Stimulated activated CD8-positive, alpha-beta memory T cell treated with anti-CD3 and anti-CD28 coated beads, Interleukin-4, amount 100 ng/mL, for 1 hour (primary cell): ENCODE measurements at places on chromosomes 6 and 20.

DNA sequence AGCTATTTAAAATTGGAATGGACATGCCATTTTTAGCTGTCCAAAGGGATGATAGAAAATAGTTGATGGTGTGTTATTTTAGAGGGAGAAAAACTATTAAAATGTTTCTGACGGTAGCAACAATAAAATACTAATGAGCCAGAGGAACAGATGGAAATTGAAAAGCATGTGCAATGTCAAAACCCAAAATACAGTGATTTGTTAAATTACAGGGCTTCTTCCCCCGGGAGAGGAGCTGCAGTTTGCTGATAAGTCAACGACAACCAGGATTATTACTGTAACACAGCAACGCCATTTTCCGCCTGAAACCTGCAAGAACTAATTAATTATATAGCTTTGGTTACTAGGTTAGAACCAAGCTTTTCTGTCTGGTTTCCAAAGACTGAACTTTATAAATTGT lies 179.6 kb upstream of the SPTLC3 start:
- no peak for DNase-seq

DNA sequence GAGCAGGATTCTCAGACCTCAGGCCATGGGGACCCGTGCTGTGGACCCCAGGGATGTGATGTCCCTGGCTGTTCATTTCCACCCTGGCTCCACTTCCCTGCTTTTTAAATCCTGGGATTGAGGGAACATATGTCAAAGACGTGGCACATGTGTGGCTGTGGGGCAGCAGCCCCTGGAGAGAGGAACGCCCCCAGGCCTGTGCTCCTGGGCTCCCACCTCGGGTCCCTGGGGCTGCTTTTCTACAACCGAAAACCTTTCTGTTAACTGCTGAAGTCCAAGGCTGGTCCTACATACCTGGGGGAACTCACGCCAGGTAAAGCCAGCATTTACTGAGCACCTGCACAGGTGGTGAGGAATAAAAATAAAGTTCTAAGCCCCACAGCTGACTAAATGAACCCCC lies 102.3 kb upstream of the FRMD1 start:
- no peak for DNase-seq

DNA sequence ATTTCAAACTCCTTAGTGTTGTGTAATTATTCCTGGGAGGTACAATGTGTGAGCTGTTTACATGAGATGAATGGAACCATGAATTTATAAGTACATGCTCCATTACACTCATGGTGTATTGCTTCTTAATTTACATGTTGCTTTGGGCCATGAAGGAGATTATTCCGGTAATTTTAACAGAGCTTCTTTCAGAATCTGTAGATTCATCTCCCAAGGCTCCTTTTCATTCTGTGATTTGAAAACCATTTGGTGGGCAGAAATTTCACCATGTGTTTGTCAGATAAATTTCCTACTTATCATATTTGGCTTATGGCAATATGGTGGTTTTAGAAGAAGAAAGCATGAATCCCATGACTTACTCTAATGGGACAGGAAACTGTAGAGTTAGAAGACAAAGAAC lies 421.6 kb upstream of the EYS start:
- no peak for DNase-seq

GRCh38 chr20:38447251-38447661 lies 12.1 kb upstream of the SNHG17 start:
- DNase-seq: no peak

DNA sequence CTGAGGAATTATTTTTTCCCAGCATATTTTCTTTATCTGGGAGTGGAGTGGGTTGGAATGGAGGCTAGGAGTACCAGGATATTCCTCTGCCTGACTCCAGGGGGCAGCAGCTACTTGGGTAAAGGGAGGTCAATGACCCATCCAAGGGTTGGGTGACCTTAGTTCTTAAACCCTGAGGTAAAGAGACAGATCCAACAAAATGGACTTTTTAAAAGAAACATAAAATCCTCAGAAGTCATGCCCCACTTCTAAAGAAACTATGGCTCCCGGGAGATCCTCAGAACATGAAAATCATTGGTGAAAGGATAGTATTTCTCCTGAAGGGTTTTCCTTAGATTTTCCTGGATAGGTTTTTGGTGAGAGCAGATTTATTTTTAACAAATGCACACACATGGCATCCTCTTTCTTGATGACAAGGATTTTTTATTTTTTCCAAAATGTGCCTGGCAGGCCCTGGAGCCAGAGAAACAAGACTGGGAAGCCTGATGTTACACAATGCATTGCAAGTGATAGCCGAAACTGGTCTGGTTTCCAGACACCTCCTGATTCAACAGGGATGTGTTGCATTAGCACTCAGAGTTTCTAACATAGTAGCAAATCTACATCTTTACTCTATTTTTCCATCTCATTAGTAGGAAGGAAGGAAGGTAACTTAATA lies 240.9 kb upstream of the BTBD3 start:
- DNase-seq: no peak

DNA sequence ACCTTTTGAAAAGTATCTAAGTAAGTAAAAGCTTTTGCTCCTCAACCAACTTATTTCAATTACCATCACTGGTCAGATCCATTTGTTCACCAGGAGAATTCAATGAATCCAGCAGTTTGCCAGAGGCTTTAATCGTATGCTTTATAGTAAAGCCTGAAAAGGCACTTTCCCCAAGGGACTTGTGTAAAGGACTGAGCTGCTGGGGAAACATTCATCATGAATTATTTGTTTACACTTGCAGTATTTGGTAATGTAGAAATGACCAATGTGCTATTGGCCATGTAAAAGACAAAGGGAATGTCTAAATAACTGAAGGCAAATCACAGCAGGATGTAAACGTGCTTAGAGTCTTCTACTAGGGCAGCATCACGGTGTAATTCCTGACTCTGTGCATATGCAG lies 471.4 kb downstream of the ADGRB3 start:
- no peak for DNase-seq

GRCh38 chr6:80940976-80941375 lies 811.5 kb downstream of the TENT5A start:
- no peak for DNase-seq

DNA sequence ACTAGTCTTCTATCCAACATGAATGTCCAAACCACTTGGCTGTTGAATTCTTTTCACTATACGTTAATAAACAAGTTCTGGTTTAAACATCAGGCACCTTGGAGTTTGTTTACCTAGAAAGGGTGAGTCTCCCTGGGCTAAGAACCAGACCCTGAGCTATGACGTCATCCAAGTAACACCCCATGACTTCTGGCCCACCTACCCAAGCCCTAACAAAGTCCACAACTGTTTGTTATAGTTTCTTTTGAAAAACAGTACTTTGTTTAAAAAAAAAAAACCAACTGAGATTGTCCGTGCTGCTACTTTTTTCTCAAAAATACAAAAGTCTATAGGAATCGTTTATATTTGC lies 146.9 kb upstream of the BEND6 start:
- no peak for DNase-seq

- no peak for DNase-seq
Observed at GRCh38 chr6:35195120-35195780, 18.5 kb upstream of the SCUBE3 start.

- DNase-seq: no peak
Observed at GRCh38 chr6:3336066-3336786, 77.5 kb downstream of the PSMG4 start.

DNA sequence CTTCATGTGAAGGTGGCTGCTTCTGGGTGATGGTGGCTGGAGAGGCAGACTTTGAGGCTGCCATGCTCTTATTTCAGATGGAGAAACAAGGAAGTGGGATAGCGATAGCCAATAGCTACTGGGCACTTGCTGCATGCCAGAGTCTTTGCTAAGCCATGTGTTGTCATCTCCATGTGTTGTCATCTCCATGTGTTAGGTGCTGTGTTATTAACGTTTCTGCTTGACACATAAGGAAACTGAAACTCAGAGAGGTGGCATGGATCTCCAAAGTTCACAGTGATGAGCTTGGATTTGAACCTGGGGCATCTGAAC lies 16.9 kb downstream of the KIAA1755 start:
- no peak for DNase-seq

DNA sequence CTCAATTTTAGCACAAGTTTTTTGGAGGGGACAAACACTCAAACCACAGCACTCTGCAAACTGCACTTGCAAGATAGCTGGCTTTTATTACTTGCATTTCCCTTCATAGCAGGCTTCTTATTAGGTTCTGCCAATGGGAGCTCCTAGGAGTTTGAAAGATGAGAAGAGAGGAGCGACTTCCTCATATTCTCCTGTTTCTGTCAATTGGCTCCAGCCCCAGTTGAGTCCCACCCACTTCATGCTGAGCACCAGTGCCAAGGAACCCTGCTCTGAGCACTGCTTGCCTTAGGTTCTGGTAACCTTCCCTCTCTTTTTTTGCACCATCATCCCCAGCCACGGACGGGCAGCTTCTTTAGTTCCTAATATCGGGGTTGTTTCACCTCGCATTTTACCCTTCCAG lies 67.9 kb downstream of the PSMB1 start:
- DNase-seq: no peak

- DNase-seq: no peak
Observed at GRCh38 chr6:151036869-151037680, 171.6 kb downstream of the MTHFD1L start.

DNA sequence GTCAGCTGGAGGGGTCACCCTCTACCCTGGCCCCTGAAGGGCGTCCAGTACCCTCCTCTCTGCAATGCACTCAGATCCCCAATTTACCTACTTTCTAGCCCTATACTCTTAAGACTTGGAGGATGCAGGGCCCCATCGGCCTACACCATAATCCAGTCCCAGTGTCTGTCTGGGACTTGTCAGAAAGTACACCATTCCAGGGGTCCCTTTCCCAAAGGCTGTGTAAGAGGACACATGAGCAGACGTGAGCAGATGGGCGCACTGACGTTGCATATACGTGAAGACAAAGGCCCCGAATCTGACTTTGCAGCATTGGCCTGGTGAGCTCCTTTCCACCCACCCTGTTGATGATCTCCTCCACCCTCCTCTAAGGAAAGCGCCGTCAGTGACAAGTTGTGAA lies 20.9 kb upstream of the SMOC2 start:
- no peak for DNase-seq

DNA sequence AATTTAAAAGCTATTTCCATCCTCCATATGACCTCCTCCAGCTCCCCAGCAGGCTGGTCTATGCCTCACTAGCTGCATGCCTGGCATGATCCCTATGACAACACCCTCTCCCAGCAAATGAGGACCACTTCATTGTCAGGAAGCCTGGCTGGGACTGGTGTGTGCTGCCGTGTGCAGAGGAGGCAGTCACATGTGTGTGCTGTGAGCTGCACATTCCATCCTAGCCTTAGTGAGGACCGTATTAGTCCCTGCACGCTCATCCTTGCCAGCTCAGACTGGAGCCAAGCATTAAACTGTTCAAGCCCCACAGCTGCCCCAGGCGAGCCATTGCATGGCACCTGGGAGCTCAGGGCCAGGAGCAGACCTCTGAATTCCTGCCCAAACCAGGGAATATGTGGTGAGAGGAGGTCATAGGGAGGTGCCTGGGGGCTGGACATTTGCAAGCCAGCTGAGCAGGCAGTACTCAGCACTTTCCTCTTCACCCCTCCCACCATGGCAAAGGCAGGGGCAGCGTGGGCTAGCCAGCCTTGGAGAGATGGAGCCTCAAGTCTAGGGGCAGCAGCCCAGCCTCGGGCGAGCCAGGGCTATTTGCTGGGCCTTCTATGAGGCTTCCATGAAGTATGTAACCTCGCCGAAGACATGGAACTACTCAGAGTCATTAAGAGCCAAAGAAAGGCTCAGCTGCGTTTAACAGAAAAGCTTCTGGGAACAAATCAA lies 8.7 kb upstream of the CCN5 start:
- DNase-seq: no peak

DNA sequence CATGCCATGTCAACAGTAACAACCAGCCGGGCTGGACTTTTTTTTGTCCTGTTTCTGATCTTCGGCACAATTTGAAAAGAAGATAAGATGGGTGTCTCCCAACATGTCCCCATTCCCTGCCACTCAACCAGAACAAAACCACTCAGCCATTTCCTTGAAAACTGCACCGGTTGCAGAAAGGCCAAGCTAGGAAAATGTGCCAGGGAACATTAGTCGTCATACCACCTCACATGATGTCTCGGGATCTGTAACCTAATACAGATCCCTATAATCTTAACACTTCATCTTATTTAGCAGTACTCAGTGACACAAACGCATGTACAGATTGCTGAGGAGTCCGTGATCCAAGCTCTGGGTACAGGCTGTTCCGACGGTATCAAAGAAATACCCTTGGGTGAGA lies 46.5 kb downstream of the ALDH8A1 start:
- DNase-seq: no peak

DNA sequence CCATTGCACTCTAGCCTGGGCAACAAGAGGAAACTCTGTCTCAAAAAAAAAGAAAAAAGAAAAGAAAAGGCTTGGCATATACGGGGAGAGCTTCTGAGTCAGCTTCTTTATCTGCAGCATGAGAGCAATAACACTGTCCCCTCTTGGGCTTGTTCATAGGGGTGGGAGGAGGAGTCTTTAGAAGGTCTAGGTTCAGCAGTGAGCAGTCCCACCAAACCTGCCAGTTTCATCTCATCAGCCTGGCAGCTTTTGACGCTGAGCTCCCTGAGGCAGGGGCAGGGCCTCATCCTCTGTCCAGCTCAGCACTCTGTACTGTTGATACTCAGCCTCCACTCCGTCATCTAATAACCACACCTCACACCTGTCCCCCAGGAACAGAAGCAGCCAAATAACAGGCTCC lies 5.6 kb upstream of the C6orf132 start:
- no peak for DNase-seq

GRCh38 chr6:83311231-83311630 lies 118.1 kb downstream of the RWDD2A start:
- no peak for DNase-seq

GRCh38 chr6:25586927-25587326 lies 65.1 kb upstream of the SCGN start:
- DNase-seq: no peak

DNA sequence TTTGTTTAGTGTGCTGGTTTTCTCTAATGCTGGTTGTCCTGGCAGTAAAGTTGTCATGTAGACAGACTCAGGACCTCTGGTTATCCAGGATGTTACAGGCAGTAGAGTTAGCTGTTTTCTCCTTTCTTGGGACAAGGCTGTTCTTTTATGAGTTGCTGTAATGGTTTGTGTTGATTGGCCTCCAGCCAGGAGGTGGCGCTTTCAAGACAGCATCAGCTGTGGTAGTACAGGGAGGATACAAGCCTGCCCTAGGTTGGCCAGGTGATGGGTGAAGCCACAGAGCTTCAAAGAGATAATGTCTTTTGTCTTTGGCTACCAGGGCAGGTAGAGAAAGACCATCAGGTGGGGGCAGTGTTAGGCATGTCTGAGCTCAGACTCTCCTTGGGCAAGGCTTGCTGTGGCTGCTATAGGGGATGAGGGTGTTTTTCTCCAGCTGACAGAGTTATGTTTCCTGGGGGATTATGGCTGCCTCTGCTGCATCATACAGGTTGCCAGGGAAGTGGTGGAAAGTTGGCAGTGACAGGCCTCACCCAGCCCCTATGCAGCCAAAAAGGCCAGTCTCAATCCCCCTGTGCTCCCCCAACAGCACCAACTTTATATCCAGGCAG lies 127.2 kb upstream of the TAB2 start:
- no peak for DNase-seq

GRCh38 chr20:39176457-39176856 lies 214.3 kb downstream of the DHX35 start:
- DNase-seq: no peak
